B cell (primary cell): ENCODE measurements at places on chromosomes 7 and 10. TPM values are rescaled to one million over a fixed set of nuclear protein-coding genes. Genes with fewer than 3 reads are reported as not detected.
A peak's percentile ranks its signal among the peaks of the same experiment; 100 is the strongest.

DNA sequence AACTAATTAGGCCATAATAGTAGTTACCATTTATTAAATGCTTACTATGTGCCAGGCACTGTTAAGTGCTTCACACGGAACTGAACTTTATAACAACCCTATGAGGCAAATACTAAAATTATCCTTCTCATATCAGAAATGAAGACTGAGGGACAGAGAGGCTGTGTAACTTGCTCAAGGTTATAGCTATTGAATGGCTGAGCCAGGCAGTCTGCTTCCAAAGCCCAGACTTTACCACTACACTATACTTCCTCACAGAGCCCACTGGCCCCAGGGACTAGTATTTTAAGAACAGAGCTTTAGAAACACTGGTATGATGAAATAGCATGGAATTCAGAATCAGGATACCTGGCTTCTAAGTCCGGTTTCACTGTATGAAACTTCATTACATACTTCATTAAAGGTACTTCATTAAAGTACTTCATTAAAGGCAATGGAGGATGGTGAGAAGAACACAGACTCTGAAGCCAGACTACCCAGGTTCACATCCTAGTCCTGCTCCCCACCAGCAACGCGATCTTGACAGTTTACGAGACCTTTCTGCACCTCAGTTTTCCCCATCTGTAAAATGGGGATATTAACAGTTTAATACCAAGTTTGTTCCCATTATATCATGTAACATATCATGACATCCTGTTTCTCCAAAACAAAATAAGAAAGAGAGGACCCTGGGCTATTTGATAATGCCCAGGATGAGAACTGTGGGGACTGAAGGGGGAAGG lies 19.6 kb downstream of the ANXA11 start:
- H3K4me3 ChIP-seq, result no peak overlapping the region
- peaks cover 50% of the 10 kb centered on the region for H3K4me1 ChIP-seq
- H3K27ac ChIP-seq, result peak overlapping the region; percentile 94
- H3K27me3 ChIP-seq, result no peaks in the 10 kb centered on the region
- H3K36me3 ChIP-seq, result peaks cover 22% of the 10 kb centered on the region
- DNase-seq, result no peak

- H3K27me3 ChIP-seq, result no peaks in the 10 kb centered on the region
- DNase-seq, result peak; percentile 48
- H3K4me1 ChIP-seq, result peaks cover 76% of the 10 kb centered on the region
- peaks cover 15% of the 10 kb centered on the region for H3K36me3 ChIP-seq
- no peak overlapping the region for H3K27ac ChIP-seq
- no peak overlapping the region for H3K4me3 ChIP-seq
Measured at GRCh38 chr7:1025743-1026581, 18.4 kb upstream of the GPR146 start.

DNA sequence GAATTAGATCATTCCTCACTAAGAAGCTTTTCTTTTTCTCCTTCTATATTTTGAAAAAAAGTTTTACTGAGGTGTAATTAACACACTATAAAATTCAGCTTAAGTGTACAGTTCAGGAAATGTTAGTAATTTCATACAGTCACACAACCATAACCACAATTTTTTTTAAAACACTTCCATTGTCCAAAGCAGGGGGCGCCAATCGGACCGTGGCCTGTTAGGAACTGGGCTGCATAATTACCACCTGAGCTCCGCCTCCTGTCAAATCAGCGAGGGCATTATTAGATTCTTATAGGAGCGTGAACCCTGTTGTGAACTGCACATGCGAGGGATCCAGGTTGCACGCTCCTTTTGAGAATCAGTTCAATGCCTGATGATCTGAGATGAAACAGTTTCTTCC lies 427.1 kb downstream of the TFEC start:
- H3K36me3 ChIP-seq, result no peaks in the 10 kb centered on the region
- no peak overlapping the region for H3K27ac ChIP-seq
- H3K4me3 ChIP-seq, result no peak overlapping the region
- no peaks in the 10 kb centered on the region for H3K27me3 ChIP-seq
- no peaks in the 10 kb centered on the region for H3K4me1 ChIP-seq
- DNase-seq, result no peak

DNA sequence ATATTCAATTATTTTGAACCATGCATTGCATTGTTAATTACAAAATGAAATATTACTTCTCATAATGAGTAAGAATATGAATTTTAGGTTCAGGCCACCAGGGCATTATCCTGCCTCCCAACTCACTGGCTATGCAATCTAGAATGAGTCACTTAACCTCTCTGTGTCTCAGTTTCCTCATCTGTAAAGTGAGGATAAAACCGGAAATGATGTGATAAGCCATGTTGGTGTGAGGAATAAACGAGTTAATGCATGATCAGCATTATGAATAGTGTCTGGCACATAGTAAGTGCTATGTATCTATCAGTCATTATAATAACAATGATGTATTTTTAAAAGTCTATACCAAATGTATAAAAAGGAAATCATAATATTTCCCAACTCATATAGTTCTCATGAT lies 85.5 kb downstream of the SEMA3D start:
- H3K4me3 ChIP-seq, result no peak overlapping the region
- H3K27me3 ChIP-seq, result no peaks in the 10 kb centered on the region
- H3K27ac ChIP-seq, result no peak overlapping the region
- H3K4me1 ChIP-seq, result no peaks in the 10 kb centered on the region
- no peak for DNase-seq

DNA sequence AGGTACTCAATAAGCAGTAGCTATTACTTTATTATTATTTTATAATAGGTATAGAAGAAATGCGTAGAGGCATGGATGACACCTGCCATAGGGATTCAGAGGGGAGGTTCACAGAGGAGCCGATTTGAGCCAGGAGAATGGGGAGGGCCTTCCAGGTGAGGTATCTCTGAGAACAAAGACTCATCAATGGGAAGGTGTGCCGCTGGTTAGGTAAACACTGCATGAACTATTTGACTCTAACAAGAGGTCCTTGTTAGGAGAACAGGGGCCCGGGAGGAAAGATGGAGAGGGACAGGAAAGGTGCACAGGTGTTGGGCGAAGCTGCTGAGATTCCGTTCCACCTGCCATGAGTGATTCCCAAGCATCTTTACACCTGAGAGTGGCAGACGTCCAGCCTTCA lies 41.8 kb upstream of the TMEM273 start:
- H3K4me3 ChIP-seq, result no peak overlapping the region
- no peaks in the 10 kb centered on the region for H3K36me3 ChIP-seq
- no peak for DNase-seq
- H3K4me1 ChIP-seq, result no peaks in the 10 kb centered on the region
- no peaks in the 10 kb centered on the region for H3K27me3 ChIP-seq

DNA sequence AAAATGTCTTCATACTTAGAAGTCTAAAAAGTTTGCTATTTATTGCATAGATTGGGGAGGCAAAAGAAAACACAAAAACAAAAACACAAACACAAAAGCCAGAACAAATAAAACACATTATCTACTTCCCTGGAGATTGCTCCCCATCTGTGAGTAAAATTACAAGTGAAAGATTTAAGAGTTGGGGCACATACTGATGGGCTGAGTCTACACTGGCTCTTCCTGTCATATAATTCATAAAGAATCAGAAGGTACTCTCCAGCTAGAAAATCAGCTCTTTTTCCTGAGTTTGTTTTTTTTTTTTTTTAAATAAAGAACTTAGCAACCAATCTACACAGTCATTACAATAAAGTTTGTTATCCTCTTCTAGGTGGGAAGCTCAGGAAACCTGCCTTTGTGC lies 192.4 kb upstream of the LRRN3 start:
- no peak overlapping the region for H3K27ac ChIP-seq
- H3K4me3 ChIP-seq, result no peak overlapping the region
- H3K4me1 ChIP-seq, result no peaks in the 10 kb centered on the region
- no peaks in the 10 kb centered on the region for H3K27me3 ChIP-seq
- no peaks in the 10 kb centered on the region for H3K36me3 ChIP-seq

DNA sequence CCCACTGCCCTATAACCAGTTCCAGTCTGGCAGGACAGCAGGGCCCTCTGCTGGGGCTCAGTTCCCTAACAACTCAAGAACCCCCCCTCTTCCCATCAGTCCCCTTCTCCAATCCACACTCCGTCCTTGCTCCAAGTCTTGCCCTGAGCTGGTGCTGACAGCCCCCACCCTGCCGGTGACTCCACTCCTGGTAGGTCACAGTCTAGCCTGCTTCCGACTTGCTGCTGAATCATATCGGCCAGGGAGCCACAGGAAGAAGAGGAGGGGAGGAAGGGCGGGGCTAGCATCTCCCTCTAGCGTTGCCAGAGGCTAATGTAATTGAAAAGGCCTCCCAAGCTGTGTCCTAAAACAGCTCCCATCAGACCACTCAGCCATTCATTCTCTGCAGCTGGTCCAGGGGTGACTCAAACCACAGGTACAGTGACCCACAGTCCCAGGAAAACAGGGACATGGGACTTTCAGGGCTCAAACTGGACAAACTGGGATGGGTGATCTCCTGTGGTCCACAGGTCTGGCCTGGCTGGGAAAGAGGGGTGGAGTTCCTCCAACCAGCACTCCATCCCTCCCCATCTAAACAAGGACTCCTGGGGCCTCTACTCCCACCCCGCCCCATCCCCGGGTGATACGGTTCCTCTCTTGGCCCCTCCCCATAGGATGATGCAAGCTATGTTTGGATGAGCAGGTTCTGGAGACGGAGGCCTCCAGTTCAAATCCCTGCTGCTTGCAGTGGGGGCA lies 158.8 kb downstream of the SH3PXD2A start:
- H3K4me1 ChIP-seq, result peaks cover 25% of the 10 kb centered on the region
- no peaks in the 10 kb centered on the region for H3K36me3 ChIP-seq
- H3K27ac ChIP-seq, result no peak overlapping the region
- no peak overlapping the region for H3K4me3 ChIP-seq

DNA sequence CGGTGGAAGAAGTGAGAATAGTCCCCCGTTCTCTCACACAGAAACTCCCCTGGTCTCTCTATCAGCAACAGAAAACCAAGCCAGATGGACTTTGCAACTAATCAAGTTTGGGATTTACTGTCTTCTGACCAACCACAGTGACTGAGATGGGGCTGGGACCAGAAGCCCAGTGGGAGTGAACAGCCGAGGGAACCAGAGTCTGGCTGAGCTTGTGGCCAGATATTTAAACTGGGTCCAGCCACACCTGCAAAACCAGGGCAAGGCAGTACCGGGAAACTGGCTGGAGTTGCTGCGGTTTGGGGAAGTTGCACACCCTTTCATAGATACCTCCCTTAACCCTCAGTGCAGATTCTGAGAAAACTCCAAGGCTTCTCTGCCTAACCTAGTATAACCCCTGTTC lies 6.0 kb downstream of the GSTK1 start:
- DNase-seq, result no peak
- no peaks in the 10 kb centered on the region for H3K27me3 ChIP-seq
- peaks cover 8% of the 10 kb centered on the region for H3K36me3 ChIP-seq

DNA sequence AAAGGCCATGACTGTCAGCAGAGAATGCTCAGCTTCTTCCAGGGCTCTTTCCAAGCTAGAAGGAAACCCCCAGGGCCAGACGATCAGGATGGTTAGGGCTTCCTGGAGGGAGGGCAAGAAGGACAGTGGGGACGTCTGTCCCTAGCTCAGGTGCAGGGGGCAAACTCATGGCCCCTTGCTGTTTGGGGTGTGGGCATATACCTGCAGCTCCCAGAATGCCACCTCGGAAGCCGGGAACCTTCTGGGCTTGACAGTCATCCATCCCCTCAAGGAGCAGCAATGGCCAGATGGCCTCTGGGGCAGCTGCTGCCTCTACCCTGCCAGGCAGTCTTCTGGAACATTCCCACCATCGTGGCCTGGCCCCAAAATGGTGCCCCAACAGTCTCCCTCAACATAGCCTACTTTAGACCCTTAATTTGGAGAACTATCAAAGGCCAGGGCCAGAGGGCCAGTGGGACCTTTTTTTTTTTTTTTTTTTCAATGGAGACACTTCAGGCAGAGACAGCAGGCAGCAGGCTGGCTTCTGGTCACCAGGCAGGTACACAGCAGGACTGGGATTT lies 40.2 kb upstream of the ZMIZ1 start:
- no peaks in the 10 kb centered on the region for H3K36me3 ChIP-seq
- no peak overlapping the region for H3K4me3 ChIP-seq
- no peak overlapping the region for H3K27ac ChIP-seq
- DNase-seq, result no peak
- H3K27me3 ChIP-seq, result no peaks in the 10 kb centered on the region
- no peaks in the 10 kb centered on the region for H3K4me1 ChIP-seq

GRCh38 chr7:138434597-138435019 lies 25.5 kb upstream of the TRIM24 start:
- H3K4me3 ChIP-seq, result no peak overlapping the region
- no peak overlapping the region for H3K27ac ChIP-seq
- no peaks in the 10 kb centered on the region for H3K4me1 ChIP-seq
- no peak for DNase-seq

DNA sequence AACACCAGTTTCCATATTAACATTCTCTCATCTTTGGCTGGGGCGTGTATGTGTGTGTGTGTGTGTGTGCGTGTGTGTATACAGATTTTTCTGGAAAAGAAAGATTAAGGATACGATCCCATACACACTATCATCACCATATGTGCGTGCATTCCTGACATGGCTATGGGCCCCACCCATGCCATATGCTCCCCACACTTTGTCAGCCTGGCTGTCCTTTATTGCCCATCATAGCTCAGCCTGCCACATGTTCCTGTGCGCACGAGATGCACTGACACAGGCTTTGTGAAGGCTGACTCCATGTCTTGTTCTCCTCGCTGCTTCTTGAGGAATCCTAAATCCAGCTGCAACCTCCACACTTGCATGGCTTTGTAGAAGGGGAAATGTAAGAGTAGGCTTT lies 984.1 kb downstream of the LRMDA start:
- no peak overlapping the region for H3K4me3 ChIP-seq
- no peaks in the 10 kb centered on the region for H3K4me1 ChIP-seq
- no peak for DNase-seq

DNA sequence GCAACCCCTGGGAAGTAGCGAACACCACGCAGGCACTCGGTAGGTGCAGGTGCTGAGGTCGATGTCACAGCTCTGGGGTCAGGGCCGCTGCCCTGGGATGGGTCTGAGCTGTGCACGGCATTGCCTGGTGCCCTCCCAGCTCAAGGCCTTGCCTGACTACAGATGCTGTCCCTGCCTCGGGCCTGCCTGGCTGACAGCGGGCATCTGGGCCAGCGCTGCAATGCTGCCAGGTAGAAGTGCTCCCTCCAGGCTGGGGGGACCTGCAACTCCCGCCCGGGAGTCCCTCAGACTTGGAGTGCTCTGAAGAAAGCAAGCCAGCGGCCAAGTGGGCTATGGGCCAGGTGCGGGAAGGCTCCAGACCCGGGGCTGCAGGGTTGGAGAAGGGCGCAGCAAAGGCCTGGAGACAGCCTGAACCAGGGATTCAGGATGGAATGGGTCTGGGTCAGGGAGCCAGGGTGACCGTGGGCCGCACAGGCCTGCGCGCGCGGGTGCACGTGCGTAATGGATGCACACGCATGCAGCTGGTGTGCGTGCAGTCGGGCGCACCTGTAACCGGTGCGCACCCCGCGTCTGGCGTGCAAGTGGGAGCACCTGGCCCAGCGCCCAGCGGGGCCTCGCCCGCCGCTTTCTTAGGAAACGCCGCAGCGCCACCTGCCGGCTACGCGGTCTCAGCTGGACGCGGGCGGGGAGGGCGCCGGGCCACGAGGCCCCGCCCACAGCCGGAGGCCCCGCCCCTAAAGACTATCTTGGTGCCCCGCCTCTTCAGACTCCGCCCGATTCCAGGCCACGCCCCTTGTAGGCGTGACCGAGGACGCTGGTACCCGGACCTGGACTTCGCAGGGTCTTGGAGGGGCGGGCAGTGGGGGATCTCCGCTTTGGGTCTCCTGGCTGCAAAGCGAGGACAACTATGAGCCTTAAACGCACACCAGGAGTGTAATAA lies 46.7 kb downstream of the MICALL2 start:
- H3K4me1 ChIP-seq, result peaks cover 5% of the 10 kb centered on the region
- H3K27ac ChIP-seq, result no peak overlapping the region
- no peak overlapping the region for H3K4me3 ChIP-seq
- no peaks in the 10 kb centered on the region for H3K27me3 ChIP-seq
- no peaks in the 10 kb centered on the region for H3K36me3 ChIP-seq
- DNase-seq, result peak; percentile 84

Gene STEAP1
- total RNA-seq, result 0.32 TPM in 1 of 2 replicates, not detected in the other

Gene HMX2
- total RNA-seq, result not detected in 2 replicates

Gene AQP1
- 0.10 TPM in 1 of 2 replicates, not detected in the other for total RNA-seq

Gene CHCHD3
- total RNA-seq, result 38.4 and 40.8 TPM in 2 replicates

Gene MYO1G
- 104 and 107 TPM in 2 replicates for total RNA-seq

Gene IL2RA
- 52.7 and 56.7 TPM in 2 replicates for total RNA-seq

Gene TLX1
- total RNA-seq, result not detected in 2 replicates
